Activated CD4-positive, alpha-beta T cell treated with anti-CD3 and anti-CD28 coated beads, Interleukin-2, Interleukin-4, amounts not matched to agents 100 ng/mL and 50 ng/mL, durations not matched to agents 16 hours and 8 hours (primary cell): ENCODE measurements at places on chromosomes 3 and 15.
A peak's percentile ranks its signal among the peaks of the same experiment; 100 is the strongest.

DNA sequence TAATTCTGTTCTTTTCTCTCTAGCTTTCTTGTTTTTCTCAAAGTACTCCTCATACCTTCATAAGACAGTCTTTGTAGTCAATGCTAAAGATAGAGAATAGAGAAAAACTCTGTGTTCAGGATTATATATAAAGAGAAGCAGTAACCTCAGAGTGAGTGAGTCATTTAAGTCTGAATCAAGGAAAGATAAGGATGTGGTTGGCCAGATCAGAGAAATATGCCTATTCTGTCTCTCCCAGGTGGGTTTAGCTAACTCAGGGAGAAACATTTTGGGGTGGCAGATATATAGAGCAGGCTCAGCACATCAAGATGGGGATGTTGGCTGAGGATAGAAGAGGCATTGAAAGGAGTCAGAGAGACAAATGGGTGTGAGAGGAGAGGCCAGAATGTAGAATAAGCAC, 31.4 kb downstream of the GTF2E1 start:
- peak; percentile 50 for DNase-seq

DNA sequence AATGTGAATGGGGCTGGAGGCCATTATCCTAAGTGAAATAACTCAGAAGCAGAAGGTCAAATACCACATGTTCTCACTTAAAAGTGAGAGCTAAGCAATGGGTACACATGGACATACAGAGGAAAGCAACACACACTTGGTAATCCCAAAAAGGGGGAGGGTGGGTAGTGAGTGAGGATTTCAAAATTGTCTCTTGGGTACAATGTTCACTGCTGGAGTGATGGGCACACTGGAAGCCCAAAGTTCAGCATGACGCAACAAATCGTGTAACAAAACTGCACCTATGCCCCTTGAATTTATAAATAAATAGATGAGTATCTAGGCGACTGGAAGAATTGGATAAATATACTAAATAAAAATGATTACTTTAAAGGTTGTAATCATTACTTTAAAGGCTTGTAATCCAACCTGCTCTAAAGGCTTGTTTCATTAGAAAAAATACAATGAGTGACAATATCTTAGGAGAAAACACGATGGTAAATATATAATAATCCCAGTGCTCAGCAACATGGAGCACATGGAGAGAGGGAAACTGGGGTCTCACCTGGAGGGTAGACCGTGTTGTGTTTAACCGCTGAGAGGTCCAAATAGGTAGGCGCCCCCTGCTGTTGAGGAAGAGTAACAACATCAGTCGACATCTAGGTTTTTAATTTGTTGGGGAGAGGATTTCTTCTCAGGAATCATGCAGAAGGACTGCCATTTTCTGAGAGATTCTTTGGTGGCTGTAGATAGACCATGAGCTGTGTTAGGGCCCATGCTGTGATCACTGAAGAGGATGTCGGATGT, 78.5 kb upstream of the ROBO1 start:
- DNase-seq, result peak; percentile 5

DNA sequence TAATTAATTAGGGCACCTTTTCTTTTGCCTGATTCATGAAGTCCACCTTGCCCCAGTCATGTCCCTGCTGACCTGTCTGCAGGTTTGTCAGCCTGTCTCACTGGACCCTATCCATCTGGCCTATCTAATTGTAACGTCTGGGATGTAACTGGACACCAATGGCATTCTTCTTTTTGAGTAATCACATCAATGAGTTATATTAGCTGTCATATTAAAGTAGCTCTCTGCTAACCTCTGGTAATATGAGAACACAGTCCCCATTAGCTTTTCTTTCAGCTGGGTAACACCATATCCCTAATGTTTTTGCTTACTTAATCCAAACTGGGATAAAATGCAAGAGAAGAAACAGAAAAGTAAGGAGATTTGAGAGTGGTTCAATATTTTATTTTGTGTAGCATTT, 166.2 kb upstream of the VEPH1 start:
- no peak for DNase-seq

DNA sequence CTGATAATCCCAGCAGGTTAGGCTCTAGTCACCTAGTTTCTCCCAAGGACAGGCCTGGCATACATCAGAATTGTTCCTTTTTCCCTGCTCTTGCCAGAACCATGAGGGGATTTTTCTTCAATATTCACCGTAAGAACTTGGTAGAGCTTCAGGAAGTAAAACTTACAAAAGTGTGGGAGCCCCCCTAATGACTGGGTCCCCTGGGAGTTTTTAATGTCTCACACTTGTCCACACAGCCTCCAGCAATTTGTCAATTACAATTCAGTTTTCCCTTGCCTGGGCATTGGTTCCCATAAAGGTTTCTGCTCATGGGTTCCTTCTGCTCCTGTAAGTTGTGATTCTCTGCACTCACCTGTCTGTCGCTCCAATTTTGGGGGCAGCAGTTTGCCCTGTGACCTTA, 28.5 kb downstream of the LHFPL4 start:
- DNase-seq, result no peak

GRCh38 chr15:22979238-22980188, 655 bp downstream of the CYFIP1 start:
- peak; percentile 38 for DNase-seq

- no peak for DNase-seq
Measured at GRCh38 chr3:62774221-62774620, 101.0 kb downstream of the CADPS start.

DNA sequence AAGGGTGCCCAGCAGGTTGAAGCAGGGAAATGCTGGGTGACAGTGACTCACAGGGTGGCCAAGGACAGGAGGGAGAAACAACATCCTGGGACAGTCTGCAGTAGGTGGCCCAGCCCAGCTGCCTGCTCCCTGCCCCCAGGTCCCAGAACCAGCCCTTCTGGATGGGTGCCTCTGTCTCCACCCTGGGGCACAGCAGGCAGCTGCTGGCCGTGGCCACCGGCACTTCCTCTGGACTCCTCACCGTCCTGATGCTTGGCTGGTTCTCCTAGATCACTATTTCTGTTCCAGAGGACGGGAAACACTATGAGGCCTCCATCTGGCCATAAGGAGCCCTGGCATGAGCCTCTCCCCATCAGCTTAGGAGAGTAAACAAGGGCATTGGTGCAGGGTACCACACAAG, 258.9 kb downstream of the XXYLT1 start:
- DNase-seq, result no peak

GRCh38 chr3:28042095-28042635, 199.3 kb upstream of the CMC1 start:
- no peak for DNase-seq

GRCh38 chr3:65539616-65540015, 499.1 kb downstream of the MAGI1 start:
- DNase-seq, result no peak

DNA sequence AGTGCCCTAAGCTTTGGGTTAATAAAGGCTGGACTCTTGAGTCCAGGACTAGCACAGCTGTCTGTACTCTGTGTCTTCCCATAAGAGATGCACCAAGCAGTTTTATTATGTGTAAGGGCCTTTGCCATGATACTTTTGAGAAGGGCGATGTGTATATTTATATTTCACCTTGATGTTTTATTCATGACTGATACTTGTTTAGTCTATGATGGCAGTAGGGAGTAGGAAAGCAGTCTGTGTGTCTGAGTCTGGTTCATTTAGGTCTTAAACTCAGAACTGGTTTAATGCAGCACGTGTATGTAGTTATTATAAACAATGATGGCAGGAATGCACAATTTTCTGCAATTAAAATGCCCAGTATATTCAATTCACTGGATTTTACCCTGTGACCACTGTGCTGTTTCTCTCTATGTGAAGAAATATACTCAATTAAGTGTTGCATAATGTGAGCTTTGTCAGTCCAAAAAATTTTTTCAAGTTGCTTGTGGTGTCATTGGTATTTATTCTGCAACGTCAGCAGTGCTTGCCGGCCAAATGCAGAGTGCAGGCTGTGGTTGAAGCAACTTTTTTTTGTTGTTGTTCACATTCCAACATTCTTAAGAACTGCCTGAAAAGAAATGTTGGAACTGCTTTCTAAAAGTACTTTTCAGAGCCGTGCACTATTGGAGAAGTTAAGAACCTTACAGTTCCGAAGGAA, 423.7 kb upstream of the SEMA6D start:
- DNase-seq, result no peak

GRCh38 chr3:39343076-39343717, 13.7 kb downstream of the CCR8 start:
- no peak for DNase-seq

DNA sequence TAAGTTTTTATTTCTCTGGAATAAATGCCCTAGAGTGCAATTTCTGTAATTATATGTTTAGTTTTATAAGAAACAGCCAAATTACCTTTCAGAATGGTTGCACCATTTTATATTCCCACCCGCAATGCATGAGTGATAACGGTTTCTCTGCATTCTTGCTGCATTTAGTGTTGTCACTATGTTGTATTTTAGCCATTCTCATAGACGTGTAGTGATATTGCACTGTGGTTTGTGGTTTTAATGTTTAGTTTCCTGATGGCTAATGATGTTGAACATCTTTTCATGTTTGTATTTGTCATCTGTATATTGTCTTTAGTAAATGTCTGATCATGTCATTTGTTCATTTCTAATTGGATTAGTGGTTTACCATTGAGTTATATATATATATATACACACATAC, 73.0 kb upstream of the GOLIM4 start:
- no peak for DNase-seq

DNA sequence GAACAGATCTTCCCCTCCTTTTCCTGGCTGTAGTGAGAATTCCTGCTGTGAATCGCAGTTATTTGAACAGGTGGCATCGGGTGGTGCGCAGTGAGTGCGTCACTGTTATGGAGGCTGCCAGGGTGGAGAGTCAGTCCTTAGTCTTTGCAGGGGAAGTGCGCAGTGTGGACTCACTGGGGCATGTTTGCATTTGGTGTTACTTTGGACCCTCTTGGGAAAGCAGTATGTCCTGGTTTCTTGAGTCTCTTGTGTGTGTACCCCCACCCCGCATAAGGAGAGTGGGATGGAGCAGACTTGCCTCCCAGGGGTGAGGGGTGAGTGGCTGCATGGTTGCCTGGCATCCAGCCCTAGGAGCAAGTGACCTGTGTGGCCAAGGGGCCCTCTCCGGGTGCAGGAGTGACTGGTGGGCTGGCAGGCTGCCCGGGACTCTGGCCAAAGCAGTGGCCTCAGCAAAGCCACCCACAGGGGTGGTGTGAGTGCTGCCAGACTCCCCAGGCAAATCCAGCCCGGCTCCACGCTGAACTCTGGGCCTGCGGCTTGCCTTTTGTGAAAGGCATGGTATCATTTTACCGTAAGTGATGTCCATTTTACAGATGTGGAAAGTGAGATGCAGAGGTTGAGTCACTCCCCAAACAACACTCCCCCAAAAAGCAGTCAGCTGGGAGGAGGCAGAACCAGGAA, 46.4 kb downstream of the DNASE1L3 start:
- DNase-seq, result no peak

- no peak for DNase-seq
Measured at GRCh38 chr3:30169487-30169886, 436.9 kb upstream of the TGFBR2 start.

- DNase-seq, result peak; percentile 54
Measured at GRCh38 chr15:38695249-38696108, 130.9 kb upstream of the RASGRP1 start.

DNA sequence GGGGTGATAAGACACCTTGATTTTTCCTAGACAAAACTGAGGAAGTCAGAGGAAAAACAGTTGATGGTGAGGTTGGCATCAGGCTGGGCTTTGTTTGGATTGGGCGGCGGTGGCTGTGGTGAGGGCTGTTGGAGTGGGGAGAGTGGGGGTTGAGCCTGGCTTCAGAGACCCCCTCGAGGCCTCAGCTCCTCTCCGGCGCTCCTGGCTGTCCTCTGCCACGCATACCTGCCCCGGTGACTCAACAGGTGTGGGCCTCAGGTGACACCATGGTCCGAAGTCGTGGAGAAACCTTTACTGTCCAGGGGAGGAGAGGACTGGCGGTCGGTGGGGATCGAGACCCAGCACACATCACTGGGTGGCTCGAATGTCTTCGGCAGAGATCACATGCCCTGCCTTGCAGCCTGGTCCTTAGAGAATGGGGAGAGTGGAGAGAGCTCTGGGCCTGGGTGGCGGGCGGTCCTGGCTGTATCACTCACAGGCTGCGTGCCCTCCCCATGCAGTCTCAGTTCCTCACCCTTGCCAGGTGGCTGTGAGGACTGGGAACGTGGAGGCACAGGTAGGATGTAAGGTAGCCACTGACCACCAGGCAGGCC, 2.6 kb downstream of the APBA2 start:
- no peak for DNase-seq

GRCh38 chr3:87694678-87695077, 364.1 kb downstream of the CGGBP1 start:
- DNase-seq, result no peak

DNA sequence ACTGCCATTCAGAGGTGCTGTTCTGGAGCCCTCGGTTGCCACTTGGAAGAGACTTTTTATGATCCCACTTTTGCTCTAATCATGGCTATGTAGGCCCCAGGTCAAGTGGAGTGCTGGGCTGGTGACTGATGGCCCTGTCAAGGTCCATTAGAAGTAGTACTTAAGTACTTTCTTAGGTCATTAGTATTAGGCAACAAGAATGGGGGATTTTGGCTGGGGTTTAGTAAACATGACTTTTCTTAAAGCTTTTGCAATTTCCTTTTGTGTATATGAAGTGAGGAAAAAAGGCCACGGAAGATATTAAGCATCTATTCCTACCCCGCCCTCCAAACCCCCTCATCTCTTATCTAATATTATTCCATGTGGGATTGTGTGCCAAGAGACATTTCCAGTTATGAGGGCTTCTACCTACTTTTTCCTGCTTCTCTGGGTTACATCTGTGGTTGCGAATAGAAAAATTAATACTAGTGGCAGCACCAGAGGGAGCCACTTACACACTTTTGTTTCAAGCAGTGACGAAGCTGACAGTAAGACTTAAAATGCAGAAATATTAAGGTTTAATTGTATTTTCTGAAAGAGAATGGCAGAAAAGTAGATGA, 13.9 kb downstream of the NLGN1 start:
- no peak for DNase-seq

GRCh38 chr3:11660242-11660641, 16.5 kb upstream of the VGLL4 start:
- no peak for DNase-seq

DNA sequence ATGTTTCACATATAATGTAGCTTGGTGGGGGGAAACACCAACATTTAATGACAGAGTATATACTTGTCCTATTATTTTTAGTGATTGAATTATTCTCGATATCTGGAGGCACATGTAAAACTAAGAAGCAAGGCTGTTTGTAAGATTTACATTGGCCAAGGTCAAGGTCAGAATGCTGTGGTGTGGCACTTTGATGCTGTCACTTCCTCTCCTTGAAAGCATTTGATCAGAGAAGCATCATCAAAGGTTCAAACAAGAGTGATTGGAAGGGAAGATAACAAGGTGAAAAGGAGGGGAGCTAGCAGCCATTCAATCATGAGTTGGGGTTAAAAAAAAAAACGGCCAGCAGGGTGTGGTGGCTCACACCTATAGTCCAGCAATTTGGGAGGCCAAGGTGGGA, 26.4 kb downstream of the RTF1 start:
- no peak for DNase-seq
